ENCODE measurements at places on chromosomes 12 and 14.

DNA sequence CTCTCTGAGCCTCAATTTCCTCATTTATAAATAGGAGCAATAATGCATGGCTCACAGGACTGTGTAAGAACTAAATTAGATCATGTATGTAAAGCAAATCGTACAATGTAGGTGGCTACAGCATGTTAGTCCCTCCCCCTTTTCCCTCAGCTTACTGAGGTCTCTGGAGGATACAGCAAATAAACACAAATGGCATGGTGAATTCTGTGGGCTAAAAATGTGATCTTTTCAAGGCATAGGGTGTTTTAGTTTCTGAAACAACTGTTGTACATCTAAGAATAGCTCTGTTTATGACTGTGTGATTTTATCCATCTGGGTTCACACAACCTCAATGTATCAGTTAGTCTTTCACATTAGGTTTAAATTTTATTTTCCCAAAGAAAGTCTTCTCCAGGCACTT, 121.2 kb upstream of the PLEKHG7 start:
- no peak for DNase-seq

DNA sequence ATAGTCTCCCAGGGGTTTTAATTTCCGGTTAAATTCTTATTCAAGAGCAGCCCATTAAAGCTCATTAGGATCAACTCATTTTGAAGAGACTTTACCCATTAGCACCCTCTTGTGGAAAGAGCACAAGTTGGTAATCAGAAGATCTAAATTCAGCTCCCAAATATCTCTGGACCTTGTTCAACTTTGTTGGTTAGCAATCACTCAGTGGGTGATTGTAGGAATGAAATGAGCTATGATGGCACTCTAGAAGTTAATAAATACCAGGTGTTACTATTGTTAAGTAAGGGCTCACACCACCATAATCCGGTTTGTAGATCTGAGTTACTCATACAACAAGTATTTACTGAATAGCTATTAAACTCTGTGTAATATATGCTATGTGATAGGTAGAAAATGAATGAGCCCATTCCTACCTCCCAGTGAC, 42.9 kb downstream of the TRIP11 start:
- peak; percentile 89 for DNase-seq

DNA sequence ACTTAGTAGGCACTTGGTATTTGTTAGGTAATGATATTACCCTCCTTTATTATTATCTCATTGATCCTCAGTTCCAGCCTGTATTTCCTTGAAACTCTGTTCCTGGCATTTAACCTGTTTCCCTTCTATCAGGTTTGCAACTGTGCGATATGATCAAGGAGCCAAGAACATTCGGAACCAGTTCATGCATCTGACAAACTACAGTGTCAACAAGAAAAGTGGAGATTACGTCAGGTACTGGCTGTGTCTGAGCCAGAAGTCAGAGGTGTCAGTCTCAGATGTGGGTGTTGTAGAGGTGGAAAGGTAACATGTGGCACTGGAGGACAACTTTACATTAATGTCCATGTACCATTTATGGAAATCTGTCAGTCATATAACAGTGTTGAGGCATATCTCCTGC, 56.7 kb downstream of the TTLL5 start:
- no peak for DNase-seq

GRCh38 chr14:55948399-55948798, 169.8 kb upstream of the PELI2 start:
- no peak for DNase-seq

- no peak for DNase-seq
Measured at GRCh38 chr12:97181571-97182265, 274.7 kb downstream of the NEDD1 start.

DNA sequence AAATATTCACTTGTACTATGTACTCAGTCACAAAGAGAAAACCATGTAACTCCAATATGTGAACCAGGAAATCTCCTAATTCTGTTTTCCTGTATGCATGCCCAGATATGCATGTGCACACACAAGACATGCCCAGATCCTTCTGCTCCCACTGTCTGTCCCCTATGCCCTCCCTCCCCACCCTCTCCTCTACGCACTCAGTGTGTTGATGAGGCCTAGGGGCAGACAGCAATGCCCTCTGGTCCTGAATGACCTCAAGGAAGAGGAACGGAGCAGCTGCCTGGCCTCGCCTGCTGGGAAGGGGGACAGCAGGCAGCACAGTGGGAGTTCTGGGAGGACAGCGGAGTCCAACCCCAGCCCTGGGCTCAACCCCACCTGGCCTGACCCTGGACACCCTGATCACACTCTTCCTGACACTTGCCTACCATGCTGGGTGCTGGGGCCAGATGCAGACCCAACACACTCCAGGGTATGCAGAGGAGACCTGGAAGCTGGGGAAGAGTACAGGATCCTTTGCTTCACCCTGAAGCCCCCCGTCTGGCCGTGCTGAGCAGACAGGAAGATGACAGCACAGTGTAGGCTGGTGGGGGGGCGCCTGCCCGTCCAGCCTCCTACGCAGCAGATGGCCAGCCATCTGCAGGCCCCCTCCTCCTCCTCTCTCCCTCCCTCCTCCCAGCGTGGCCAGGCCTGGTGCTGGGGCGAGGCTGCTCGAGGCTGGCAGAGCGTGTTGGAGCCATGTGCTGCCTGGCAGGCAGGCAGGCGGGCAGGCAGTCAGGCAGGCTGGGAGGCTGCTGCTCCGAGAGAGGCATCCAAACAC, 106.6 kb upstream of the NCOR2 start:
- no peak for DNase-seq

GRCh38 chr14:74593241-74593953, 18.6 kb downstream of the LTBP2 start:
- no peak for DNase-seq

DNA sequence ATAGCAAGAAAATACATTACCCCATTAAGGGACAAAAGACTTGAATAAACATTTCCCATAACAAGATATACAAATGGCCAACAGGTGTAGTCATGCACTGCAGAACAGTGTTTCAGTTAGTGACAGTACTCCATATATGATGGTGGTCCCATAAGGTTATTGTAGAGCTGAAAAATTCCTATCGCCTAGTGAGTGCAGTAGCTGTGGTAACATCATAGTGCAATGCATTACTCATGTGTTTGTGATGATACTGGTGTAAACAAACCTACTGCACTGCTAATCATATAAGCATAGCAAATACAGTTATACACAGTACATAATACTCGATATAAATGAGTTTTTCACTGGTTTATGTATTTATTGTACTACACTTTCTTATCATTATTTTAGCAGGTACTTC, 168.7 kb downstream of the C12orf75 start:
- no peak for DNase-seq

GRCh38 chr12:125487336-125487735, 422.1 kb downstream of the AACS start:
- DNase-seq = no peak

- peak; percentile 23 for DNase-seq
Measured at GRCh38 chr14:68104518-68104917, 284.9 kb downstream of the RAD51B start.

GRCh38 chr14:23055621-23056144, 1.6 kb downstream of the CDH24 start:
- DNase-seq = no peak

DNA sequence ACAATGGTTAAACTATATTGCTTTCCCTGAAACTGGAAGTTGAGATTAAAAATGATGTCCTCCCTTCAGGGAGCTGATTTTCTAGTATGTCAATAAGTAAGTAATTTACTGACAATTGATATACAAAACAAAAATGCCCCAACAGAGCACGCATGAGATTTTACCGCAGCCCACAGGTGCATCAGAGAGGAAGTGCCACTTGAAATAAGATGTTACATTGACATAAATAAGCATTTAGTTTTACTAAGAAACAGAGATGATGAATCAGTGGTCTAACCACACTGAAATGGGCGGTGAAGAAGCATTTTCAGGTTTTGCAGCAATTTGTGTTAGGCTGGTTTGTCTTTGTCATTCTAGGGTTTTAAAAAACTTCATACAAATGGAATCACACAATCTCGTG, 8.8 kb upstream of the CLECL1 start:
- DNase-seq = no peak

GRCh38 chr12:67911275-67911600, 78.0 kb upstream of the IFNG-AS1 start:
- no peak for DNase-seq

- DNase-seq = peak; percentile 17
Measured at GRCh38 chr12:111313833-111314259, 55.0 kb downstream of the PHETA1 start.

DNA sequence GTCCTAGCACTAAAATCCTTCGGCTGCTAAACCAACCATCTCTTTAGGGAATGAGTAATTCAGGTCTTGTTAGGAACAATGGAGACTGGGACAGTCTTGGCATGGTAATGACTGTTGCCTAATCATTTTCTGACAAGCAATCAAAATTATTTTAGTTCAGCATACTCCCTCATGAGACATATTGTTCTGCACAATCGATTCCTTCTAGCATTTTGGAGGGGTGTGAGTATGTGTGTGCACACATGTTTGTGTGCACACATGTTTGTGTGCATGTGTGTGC, 2.1 kb upstream of the KRT1 start:
- no peak for DNase-seq

DNA sequence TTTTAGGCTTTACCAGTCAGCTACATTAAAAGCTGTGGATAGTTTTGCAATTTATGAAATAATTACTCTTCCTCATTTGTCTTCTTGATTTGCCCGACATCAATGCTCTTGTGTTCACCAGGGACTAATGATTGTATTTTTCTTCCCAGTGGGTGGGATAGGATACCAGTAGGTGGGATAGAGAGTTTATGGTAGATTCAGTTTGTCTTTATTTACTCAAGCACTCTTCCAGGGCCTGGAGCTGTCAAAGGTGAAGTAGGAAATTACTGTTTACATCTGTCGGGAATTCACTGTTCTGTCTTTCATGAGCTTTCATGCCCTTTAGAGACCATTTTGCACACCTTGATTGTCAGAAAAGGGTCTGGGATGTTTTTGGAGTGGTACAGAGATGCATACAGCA, 36.6 kb downstream of the ETV6 start:
- no peak for DNase-seq

- no peak for DNase-seq
Measured at GRCh38 chr12:49279706-49280159, 14.9 kb downstream of the TUBA1C start.

DNA sequence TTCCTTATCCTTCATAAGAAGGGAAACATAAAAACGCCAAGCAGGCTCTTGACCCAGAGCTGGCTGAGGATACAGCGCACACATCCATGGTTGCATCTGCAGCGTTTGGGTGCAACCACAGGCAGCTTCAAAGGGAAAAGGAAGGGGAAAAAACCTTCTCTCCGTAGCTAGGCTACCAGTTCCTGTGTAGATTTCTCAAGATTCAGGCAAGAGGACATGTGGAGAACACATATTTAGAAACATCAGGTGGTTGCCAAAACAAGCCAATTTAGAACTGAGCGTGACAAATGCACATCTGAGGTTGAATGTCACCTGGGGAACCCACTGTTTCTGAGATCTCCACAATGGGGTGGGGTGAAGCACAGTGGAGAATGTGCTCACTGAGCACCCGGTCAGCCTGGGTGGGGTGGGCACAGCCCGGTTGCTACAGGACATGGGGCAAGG, 78.3 kb upstream of the BDKRB2 start:
- DNase-seq = no peak

GRCh38 chr12:26658991-26659390, 174.0 kb downstream of the ITPR2 start:
- peak; percentile 69 for DNase-seq

GRCh38 chr14:67393689-67394088, 18.3 kb downstream of the PLEK2 start:
- DNase-seq = no peak

DNA sequence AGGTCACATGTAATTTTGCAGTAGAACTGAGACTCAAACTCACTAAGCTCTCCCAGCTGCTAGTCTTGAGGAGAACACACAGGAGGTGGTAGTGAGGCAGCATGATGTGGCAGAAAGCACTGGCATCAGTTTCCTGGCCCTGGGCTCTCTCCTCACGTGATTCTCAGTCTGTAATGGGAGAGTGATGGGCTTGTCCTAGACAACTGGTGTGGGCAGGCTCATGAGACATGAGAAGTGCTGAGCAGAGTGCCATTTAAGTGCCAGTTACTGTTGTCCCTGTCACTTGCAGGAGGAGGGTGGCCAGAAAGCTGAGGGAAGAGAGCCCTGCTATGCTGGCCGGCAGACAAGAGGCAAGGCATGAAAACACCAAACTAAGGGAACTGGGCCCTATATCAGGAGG, 48.5 kb upstream of the OVCH1 start:
- DNase-seq = no peak

- no peak for DNase-seq
Measured at GRCh38 chr14:104249706-104250105, 111.3 kb downstream of the KIF26A start.

GRCh38 chr12:5138256-5138655, 94.6 kb downstream of the KCNA5 start:
- no peak for DNase-seq

- DNase-seq = no peak
Measured at GRCh38 chr12:113949321-113950305, 16.5 kb downstream of the RBM19 start.

DNA sequence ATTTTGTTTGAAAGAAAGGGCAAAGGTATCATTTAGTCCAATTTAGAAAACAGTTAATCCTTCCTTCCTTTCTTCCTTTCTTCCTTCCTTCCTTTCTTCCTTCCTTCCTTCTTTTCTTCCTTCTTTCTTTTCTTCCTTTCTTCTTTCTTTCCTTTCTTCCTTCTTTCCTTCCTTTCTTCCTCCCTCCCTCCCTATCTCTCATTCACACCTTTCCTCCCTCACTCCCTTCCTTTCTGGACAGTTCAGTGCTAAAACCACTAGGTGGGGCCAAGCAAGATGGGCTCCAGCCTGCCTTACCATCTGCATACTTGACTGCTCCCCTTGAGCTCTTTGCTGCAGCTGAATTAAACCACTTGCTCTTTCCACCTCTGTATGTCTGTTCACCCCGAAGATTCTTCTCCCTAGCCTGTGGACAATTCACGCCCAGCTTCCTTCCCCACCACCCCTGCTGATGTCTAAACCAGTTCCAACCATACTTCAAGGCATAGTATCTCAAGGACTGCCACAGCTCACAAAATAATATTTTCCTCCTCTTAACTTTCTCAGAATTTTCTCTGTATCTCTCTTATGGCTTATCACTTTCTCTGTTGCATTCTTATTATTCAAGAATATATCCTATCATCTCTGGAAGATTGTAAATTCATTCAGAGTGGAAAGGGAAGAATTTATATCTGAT, 78.0 kb downstream of the DBX2 start:
- no peak for DNase-seq

- no peak for DNase-seq
Measured at GRCh38 chr12:55707219-55707671, 459 bp downstream of the ITGA7 start.

DNA sequence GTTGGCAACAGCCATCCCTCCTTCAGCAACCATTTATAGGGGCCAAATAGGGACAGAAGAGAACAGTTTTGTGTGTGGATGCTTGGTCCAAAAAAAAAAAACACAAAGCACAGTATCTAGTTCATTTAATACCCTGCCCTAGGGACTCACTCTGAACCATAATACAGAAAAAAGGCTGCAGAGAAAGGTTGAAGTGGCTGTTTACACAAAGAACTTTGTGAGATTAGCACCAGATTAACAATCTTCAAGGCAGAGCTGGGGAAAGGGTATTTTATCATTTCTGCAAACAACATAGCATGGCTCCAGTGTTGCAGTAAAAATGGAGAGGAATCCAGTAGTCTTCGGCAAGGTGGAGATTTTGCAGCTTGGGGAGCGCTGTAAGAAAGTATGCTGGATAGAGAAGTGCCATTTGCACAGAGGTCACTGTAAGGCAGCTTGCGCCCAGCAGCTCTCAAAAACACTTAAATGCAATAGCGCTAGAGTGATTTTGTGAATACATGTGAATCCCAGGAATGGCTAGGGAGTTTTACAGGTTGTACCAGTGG, 124.2 kb upstream of the PLEKHA5 start:
- no peak for DNase-seq
